Daoy (cell line): ENCODE measurements at places on chromosomes 5 and 9.
A peak's percentile ranks its signal among the peaks of the same experiment; 100 is the strongest.

- DNase-seq, result no peak
These were observed 7.5 kb upstream of the FAM120AOS start for GRCh38 chr9:93460689-93461413.

- no peak for DNase-seq
These were observed 29.1 kb downstream of the FGD3 start for GRCh38 chr9:92976431-92976830.

GRCh38 chr5:173331956-173332479, 3.8 kb upstream of the STC2 start:
- peak; percentile 89 for DNase-seq

GRCh38 chr9:33659921-33660320, 135.4 kb upstream of the PRSS3 start:
- DNase-seq, result peak; percentile 10

DNA sequence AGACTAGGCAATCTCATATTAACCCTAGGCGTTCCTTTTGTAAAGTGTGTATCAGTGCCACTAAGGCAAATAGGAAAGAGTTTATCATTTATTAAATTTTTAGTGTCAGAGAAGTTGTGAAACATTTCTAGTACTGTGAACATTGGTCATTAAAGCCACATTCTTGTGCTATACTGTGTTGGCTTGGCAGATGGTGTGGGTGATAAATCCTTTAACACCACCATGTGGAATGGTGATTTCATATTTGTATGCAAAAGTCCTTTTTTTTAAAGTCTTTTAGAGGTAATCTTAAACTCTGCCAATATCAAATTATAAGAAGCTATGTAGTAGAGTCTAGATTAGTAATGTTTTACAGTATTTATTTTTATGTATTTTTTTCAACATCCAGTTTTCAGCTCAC, 18.1 kb downstream of the SLC12A2 start:
- no peak for DNase-seq

DNA sequence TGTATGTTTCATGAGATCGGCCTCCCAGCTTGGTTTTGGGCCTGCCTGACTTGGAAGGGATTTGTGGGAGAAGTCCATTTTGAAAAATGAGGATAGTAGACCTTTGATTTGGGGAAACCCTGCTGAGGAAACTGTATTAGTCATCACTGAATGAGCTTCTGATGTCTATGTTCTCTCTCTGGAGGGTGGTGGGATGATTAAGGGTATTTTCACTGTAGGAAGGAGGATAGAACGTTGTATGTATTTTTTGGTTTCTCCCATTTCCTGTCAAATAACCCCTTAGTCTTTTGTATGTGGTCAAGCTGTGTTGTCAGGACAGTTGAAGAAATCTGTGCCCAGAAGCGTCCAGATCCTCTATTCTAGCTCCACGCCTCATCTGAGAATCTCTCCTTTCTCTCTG, 151.9 kb downstream of the INSYN2B start:
- DNase-seq, result no peak

DNA sequence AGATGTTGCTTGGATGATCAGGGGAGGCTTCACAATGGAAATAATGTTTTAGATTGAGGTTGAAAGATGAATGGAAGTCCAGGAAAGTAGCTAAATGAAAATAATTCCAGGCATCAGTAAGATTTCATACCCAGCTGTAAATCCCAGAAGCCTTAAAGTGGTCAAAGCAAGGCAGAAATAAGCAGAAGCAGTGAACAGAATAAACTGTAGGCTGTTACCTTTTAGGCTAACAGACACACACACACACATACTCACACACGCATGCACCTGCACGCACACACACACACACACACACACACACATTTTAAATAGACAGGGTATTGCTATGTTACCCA, 175.3 kb downstream of the WDR70 start:
- DNase-seq, result no peak

DNA sequence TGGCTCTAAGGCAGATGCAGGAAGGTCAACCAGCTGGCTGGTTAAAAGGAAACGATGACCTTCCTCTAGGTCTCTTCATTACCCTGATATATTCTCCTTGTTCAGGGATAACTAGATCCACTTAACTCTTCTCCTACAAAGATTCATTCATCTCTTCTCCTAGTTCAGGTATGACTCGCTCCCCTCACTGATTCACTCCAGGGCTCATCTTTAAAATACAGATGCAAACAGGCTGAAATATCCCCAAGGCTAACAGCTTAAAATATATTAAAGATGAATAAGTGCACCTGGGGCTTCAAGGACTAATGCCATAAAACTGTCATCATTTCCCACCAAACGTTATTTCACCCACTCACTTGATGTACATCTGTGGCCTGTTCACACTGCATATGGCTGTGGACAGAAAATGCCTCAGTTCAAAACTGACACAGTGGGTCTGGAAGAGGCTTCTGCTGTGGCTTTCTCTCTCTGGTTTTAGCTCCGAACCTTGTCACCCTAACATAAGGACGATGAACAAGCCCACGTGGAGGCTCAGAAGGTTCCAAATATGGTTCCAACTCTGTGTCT, 366.9 kb downstream of the DEPDC1B start:
- no peak for DNase-seq

GRCh38 chr5:148992265-148992664, 70.6 kb downstream of the SH3TC2 start:
- DNase-seq, result no peak

DNA sequence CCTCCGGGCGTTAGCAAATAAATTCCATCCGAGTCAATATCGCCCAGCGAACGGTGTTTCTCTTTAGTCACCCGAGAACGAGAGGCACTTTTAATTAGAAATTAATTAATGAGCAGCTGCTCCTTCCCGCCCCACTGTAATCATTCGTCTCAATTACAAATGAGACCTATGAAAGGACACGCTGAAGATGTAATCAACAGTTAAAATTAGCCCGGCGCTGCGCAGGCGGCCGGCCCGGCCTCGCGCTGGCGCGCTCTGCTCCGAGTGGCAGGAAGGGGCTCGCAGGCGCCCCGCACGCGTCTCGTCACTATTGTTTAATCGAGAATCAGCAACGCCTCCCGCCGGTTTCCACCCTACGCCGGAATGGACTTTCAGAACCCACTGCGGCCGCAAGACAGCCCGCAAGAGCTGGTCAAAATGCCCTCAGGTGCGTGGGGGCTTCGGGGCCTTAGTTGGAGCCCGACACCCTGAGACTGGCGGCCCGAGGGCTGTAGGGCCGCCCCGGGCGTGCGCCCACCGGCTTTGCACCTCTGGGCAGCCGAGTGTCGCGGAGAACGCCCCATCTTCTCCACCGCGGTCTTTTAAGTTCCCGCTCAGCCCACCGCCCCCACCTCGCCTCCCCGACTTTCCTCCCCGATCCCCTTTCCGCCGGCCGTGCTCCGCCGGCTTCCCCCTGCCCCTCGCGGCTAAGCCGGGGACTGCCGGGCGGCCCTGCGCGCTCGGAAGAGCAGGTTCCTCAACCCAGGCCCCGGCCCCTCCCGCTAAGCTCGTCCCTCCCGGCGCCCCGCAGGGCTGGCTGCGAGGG, 597 bp upstream of the IRX4 start:
- peak; percentile 68 for DNase-seq

DNA sequence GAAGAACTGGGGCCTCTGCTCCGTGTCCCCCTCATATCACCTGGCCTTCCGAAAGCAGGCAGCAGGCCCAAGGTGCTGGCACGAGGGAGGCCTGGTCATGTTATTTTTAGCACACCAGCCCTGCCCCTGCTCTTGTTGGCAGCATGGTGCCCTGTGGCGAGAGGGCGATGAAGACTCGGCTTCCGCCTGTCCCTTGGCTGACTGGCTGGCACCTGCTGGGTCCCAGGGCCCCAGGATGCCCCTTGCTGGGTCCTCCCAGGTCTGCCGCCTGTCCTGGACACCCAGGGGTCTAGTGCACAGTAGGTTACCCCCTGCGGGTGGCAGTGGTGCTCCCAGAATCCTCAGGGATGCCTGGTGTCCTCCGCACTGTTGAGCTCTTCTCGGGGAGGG, 77.0 kb downstream of the RXRA start:
- DNase-seq, result no peak

DNA sequence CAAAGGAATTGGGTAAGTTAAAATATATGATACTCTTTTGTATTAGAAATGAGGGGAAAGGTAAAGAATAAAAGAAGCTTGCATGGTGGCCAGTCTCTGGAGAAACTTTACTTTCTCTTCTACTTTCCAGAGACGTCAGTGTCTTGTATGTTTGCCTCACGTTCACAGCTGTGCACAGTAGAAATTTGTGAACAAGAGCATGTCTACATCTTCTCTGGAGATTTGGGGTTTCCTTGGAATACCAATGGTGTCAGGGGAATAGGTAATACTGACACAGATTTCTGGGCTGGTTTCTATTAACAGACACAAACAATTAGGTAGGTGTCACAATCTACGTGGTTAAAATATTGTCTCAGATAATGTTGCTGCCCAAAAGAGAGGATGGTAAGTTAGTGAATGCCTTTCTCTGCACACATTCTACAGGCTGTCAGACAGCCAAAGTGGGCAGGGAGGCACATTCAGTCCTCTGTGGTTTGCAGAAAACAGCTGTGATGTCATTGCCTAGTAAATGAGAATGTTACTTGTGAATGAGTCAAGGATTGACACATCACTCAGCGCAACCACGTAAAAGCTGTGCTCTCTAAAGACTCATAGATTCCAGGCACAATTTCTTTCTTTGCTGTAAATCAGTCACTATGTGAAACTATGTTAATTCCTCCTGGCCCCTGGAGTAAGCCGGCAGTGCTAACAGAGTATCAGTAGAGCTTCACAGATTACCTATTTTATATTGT, 397.1 kb downstream of the MAN2A1 start:
- peak; percentile 1 for DNase-seq

- DNase-seq, result no peak
These were observed 250.8 kb downstream of the ENC1 start for GRCh38 chr5:74389531-74390305.

GRCh38 chr9:27152405-27152718, 43.3 kb downstream of the TEK start:
- no peak for DNase-seq

- no peak for DNase-seq
These were observed 48.8 kb downstream of the FBXO4 start for GRCh38 chr5:41973887-41974286.

- no peak for DNase-seq
These were observed 593 bp downstream of the STPG3 start for GRCh38 chr9:137251490-137252268.

DNA sequence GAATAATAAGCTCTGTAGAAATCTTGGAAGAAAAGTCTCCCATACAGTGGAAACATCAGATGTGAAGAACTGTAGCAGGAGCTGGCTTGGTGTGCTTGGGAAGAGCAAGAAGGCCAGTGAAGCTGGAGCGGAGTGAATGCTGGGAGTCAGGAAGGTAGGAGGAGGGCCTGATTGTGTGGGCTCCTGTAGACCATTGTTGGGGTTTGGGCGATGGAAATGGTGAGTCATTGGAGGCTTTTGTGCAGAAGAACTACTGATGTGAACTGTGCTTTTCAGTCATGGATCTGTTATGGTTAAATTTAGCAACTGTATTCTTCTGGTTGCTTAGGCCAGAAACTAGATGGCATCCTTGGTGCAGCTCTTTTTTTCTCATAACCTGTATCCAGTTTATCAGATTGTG, 2.3 kb downstream of the ICE1 start:
- DNase-seq, result no peak

- peak; percentile 75 for DNase-seq
These were observed 55.7 kb upstream of the COL15A1 start for GRCh38 chr9:98887918-98888510.

GRCh38 chr5:115641948-115642347, 16.1 kb upstream of the TMED7 start:
- no peak for DNase-seq

GRCh38 chr5:4651806-4652565, 488.1 kb upstream of the ADAMTS16 start:
- no peak for DNase-seq

GRCh38 chr9:113899205-113899604, 23.1 kb downstream of the ZNF618 start:
- no peak for DNase-seq

GRCh38 chr9:137032858-137033257, 970 bp upstream of the FUT7 start:
- no peak for DNase-seq

DNA sequence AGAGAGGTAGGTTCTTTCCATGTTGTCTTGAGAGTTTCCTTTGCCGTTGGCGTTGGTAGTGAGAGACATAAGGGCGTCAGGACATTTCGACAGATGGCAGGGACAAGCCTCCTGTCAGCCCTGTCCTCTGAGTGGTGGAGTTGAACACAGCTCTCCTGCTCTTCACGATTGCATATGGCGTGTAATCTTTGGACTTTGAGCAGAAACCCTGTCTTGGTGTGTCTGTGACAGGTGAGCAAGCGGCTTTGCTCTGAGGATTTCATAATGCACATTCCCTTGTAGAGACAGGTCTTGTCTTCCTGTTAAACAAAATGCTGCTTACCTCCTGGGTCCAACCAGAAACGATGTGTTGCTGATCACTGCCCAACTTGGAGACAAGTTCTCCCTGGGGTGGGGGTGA, 146.5 kb downstream of the NXNL2 start:
- no peak for DNase-seq

GRCh38 chr5:164359260-164360255, 854.1 kb downstream of the MAT2B start:
- no peak for DNase-seq

GRCh38 chr9:79526149-79526672, 45.6 kb upstream of the TLE4 start:
- no peak for DNase-seq

DNA sequence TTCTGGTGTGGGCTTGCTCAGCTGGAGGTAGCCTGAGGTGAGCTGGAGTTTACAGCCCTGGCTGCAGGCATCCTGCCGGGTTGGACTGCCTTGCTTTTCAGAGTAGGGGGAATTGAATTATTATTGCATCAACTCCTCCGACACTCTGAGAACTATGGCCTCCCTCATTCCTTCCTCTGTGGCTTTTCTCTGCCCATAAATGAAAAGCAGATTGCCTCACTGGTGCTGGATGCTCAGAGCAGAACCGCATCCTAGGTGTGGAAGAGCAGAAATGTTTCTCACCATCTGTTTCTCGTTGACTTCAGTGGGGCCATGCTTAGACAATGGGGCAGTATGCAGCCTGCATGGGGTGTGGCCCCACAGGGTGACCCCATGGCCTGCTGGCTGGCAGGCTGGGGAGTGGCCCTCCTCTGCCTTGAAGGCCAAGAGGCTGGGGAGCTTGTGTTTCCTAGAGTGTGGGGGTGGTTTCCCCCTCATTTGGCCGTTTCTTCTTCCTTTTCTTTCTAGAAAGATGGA, 27.3 kb upstream of the TGFBI start:
- peak; percentile 44 for DNase-seq
